Transverse colon (tissue), 4 donors: ENCODE measurements at places on chromosomes 16 and 17. TPM values are rescaled to one million over a fixed set of nuclear protein-coding genes. Genes with fewer than 3 reads are reported as not detected.

- H3K4me1 ChIP-seq, result peaks cover 12% of the 10 kb centered on the region
- no peak overlapping the region for H3K4me3 ChIP-seq
- DNase-seq, result no peak
- no peaks in the 10 kb centered on the region for H3K36me3 ChIP-seq
- no peaks in the 10 kb centered on the region for H3K27me3 ChIP-seq
Measured at GRCh38 chr17:19372866-19373504, 5.3 kb upstream of the MAPK7 start.

DNA sequence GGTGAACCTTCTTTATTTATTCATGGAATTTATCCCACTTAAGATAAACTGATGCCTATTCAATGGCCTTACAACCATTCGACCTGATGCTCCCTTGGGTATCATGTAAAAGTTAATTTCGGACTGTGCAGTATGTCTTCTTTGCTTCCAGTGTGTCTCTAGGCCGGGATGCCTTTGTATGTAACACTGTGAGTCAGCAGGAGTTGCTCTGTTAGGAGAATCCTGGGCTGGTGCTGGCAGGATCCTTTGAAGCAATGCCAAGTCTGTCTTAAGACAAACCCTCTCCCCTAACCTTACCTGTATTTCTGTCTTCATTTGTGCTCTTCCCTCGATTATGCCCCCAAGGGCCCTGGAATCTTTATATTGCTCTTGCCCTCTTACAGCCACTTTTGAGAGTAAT lies 37.9 kb upstream of the ABCA8 start:
- no peak overlapping the region for H3K4me3 ChIP-seq
- no peaks in the 10 kb centered on the region for H3K27me3 ChIP-seq
- DNase-seq, result no peak
- no peaks in the 10 kb centered on the region for H3K4me1 ChIP-seq

Gene FUS
- total RNA-seq, result 67.6 TPM

DNA sequence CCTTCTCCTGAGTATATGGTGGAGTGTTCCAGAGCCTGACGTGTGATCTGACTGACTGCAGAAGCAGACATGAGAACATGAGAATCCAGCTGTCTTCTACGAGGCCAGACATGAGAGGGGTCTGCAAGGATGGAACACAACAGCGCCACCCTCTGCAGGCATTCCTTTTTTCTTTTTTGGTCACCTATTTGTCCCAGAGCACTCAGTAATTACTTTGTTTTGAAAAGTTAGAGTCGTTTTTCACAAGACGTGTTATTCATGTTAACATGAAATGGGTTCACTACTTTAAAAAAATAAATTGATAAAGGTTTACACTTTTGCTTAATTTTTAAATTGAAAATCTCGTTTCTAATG lies 43.8 kb upstream of the ATP2A3 start:
- no peak overlapping the region for H3K27ac ChIP-seq
- H3K4me1 ChIP-seq, result peaks cover 16% of the 10 kb centered on the region
- no peak for DNase-seq

- H3K36me3 ChIP-seq, result no peaks in the 10 kb centered on the region
- no peaks in the 10 kb centered on the region for H3K27me3 ChIP-seq
- no peak for DNase-seq
- H3K27ac ChIP-seq, result no peak overlapping the region
- H3K4me1 ChIP-seq, result peaks cover 4% of the 10 kb centered on the region
Measured at GRCh38 chr16:84391151-84392030, 23.1 kb downstream of the ATP2C2 start.

Gene ARL6IP1
- 73.0 TPM for total RNA-seq

- H3K4me1 ChIP-seq, result peaks cover 24% of the 10 kb centered on the region
- peak overlapping the region; percentile 99 for H3K27ac ChIP-seq
- peak; percentile 71 for DNase-seq
- H3K27me3 ChIP-seq, result no peaks in the 10 kb centered on the region
Measured at GRCh38 chr17:50863221-50863843, 2.8 kb downstream of the TOB1 start.

Gene TMC6
- 39.7 TPM for total RNA-seq

DNA sequence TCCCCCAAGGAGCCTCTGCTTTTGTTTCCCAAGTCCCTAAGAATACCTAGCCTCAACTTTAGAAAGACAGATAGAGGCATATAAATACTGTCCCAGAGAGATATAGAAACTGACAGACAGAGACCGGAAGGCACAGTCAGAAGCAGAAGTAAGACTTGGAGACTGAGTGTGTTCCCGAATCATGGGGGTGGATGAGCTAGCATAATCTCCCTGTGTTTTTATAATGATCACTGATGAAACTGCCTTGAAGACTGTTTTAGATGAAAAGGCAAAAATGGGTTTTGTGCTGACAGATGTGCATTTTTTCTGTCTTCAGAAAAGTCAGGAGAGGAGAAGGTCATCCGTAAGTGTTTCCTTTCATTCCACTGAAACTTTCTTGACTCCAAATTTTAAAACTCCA lies 8.3 kb upstream of the PSMD3 start:
- H3K27me3 ChIP-seq, result peaks cover 11% of the 10 kb centered on the region
- H3K36me3 ChIP-seq, result no peaks in the 10 kb centered on the region
- DNase-seq, result no peak
- no peak overlapping the region for H3K27ac ChIP-seq

GRCh38 chr17:80362428-80363119 lies 52.4 kb upstream of the ENDOV start:
- H3K36me3 ChIP-seq, result peaks cover 68% of the 10 kb centered on the region
- H3K27ac ChIP-seq, result no peak overlapping the region
- H3K4me3 ChIP-seq, result no peak overlapping the region
- no peaks in the 10 kb centered on the region for H3K27me3 ChIP-seq
- DNase-seq, result no peak
- H3K4me1 ChIP-seq, result no peaks in the 10 kb centered on the region

Gene AARS1
- 38.5 TPM for total RNA-seq

DNA sequence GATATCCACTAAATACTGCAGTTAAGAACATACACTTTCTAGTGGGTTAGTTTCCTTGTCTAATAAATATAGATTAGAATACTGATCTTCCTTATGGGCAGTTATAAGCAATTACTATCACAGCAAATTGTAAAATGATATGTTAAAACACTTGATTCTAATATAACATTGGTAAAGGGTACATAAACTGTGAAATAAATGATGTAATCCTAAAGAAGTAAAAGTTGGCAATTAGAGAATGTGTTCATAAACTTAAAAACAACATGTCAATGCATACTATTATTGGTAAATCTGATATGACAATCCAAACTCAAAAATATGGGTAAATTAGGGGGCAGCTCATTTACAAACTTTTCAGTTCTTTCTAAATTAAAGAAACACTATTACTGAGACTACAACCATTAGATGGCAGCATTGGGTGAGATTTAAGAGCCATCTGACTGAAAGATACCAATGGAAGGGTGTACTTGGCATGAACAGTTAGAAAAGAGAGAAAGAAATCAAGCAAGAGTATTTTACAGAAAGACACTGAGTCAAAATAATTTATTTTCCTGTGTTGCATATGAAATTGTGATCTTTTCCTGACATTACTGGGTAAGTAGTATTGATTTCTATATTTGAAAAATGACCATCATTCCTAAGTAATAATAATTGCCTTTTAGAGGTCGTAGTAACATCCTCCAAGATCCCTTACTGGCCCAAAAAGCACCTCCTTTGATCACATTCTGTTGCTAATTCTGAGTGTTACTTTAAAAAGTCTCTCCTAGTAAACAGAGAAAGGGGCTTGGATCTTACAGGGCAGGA lies 119.6 kb downstream of the SPAG9 start:
- no peak for DNase-seq
- H3K4me1 ChIP-seq, result no peaks in the 10 kb centered on the region
- no peak overlapping the region for H3K27ac ChIP-seq
- no peaks in the 10 kb centered on the region for H3K27me3 ChIP-seq
- peaks cover 67% of the 10 kb centered on the region for H3K36me3 ChIP-seq

Gene PDE6G
- total RNA-seq, result not detected

Gene TP53TG3
- total RNA-seq, result not detected

GRCh38 chr17:48194097-48194550 lies 86.6 kb downstream of the SNX11 start:
- no peak overlapping the region for H3K4me3 ChIP-seq
- no peak overlapping the region for H3K27ac ChIP-seq
- H3K4me1 ChIP-seq, result peaks cover 3% of the 10 kb centered on the region
- DNase-seq, result no peak
- H3K36me3 ChIP-seq, result no peaks in the 10 kb centered on the region
- H3K27me3 ChIP-seq, result no peaks in the 10 kb centered on the region

DNA sequence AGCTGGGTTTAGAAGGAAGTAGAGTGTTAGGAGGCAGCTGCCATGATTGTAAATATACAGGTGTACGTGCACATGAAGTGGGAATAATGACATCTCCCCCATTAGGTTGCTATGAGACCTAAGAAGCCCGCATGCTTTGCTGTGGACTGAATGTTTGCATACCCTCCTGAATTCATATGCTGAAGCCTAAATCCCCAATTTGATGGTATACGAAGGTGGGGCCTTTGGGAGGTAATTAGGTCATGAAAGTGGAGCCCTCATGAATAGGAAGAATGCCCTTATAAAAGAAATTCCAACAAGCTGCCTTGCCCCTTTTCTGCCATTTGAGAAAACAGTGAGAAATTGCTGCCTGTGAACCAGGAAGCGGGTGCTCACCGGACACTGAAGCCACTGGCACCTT lies 44.0 kb downstream of the CCDC182 start:
- no peaks in the 10 kb centered on the region for H3K27me3 ChIP-seq
- H3K27ac ChIP-seq, result no peak overlapping the region
- H3K4me1 ChIP-seq, result peaks cover 3% of the 10 kb centered on the region
- no peaks in the 10 kb centered on the region for H3K36me3 ChIP-seq

DNA sequence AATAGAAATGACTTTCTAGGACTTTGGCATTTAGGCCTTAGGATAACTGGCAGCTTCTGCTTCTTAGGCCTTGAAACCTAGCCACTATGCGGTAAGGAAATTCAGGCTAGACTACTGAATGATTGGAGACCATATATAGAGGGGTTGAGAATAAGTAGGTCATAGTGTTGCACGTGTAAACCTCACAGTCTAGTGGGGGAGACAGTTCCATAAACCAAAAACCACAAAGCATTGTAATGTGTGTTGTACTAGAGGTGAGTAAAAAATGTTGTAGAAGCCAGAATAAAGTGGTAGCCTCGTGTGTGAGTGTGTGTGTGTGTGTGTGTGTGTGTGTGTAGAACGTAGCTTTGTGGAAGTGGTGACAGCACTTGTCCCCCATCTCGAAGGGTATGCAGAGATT lies 188.5 kb downstream of the MAP2K6 start:
- H3K36me3 ChIP-seq, result no peaks in the 10 kb centered on the region
- H3K4me3 ChIP-seq, result no peak overlapping the region
- H3K4me1 ChIP-seq, result no peaks in the 10 kb centered on the region

GRCh38 chr17:77865716-77866115 lies 92.8 kb upstream of the TNRC6C start:
- H3K4me1 ChIP-seq, result peaks cover 18% of the 10 kb centered on the region
- no peak for DNase-seq
- H3K27me3 ChIP-seq, result peaks cover 8% of the 10 kb centered on the region
- H3K4me3 ChIP-seq, result no peak overlapping the region

GRCh38 chr16:82641336-82641984 lies 14.7 kb downstream of the CDH13 start:
- DNase-seq, result no peak
- no peaks in the 10 kb centered on the region for H3K4me1 ChIP-seq
- H3K4me3 ChIP-seq, result no peak overlapping the region
- no peaks in the 10 kb centered on the region for H3K36me3 ChIP-seq
- H3K27ac ChIP-seq, result no peak overlapping the region

DNA sequence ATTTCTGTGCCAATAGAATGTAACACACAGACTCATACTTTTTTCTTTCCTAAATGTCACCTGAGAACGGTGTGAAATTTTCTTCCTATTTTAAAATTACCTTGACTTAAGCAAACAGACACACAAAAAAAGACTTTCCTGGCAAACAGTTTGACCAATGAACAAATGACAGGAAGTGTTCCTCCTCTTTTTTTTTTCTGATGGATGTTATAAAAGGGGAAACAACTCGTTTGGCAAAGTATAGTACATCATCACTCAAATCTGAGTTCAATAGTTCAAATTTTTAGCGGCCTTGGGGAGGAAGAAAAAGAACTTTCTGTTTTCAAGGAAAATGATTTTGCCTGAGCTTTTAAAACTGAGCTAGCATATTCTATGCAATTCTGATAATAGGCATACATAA lies 19.8 kb downstream of the HS3ST3A1 start:
- H3K4me1 ChIP-seq, result no peaks in the 10 kb centered on the region
- H3K36me3 ChIP-seq, result no peaks in the 10 kb centered on the region
- DNase-seq, result no peak

GRCh38 chr17:35052241-35052610 lies 11.3 kb downstream of the RFFL start:
- peak overlapping the region; percentile 77 for H3K27ac ChIP-seq
- no peak overlapping the region for H3K4me3 ChIP-seq
- no peaks in the 10 kb centered on the region for H3K36me3 ChIP-seq
- H3K27me3 ChIP-seq, result no peaks in the 10 kb centered on the region

DNA sequence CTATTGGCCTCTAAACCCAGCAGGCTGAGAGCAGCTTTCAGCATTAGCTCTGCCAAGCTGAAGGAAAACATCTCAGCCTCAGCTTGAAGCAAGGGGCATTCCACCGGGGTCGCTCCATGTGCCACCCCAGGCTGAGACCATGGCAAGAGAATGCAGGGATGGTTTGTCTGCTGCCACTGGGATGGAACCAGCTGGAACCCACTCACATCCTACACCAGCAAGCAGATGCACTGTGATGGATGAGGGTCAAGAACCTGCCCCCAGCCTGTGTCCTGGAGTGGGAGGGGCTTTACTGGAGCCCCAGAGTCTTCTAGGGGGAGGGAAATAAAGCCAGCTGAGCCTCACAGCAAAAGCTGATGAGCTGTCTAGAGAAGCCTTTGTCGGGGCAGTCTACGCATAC lies 51.9 kb downstream of the C16orf95 start:
- H3K4me1 ChIP-seq, result no peaks in the 10 kb centered on the region
- no peak overlapping the region for H3K4me3 ChIP-seq
- DNase-seq, result no peak

- peaks cover 20% of the 10 kb centered on the region for H3K4me1 ChIP-seq
- no peaks in the 10 kb centered on the region for H3K27me3 ChIP-seq
- DNase-seq, result peak; percentile 79
- peak overlapping the region; percentile 91 for H3K27ac ChIP-seq
- peak overlapping the region; percentile 94 for H3K4me3 ChIP-seq
Measured at GRCh38 chr17:47066841-47067682, 88.0 kb upstream of the RPRML start.

Gene PPP1R27
- total RNA-seq, result 0.68 TPM

- peaks cover 13% of the 10 kb centered on the region for H3K4me1 ChIP-seq
- H3K4me3 ChIP-seq, result no peak overlapping the region
- no peak overlapping the region for H3K27ac ChIP-seq
- H3K27me3 ChIP-seq, result peaks cover 5% of the 10 kb centered on the region
- DNase-seq, result no peak
- no peaks in the 10 kb centered on the region for H3K36me3 ChIP-seq
Measured at GRCh38 chr17:8020776-8021564, 17.9 kb upstream of the ALOX15B start.
